Lung (tissue), 17 donors: ENCODE measurements at places on chromosomes 13 and 19. TPM values are rescaled to one million over a fixed set of nuclear protein-coding genes. Genes with fewer than 3 reads are reported as not detected.
A peak's percentile ranks its signal among the peaks of the same experiment; 100 is the strongest.

- peak; percentile 79 for DNase-seq
Measured at GRCh38 chr13:60448907-60449510, 52.0 kb downstream of the TDRD3 start.

DNA sequence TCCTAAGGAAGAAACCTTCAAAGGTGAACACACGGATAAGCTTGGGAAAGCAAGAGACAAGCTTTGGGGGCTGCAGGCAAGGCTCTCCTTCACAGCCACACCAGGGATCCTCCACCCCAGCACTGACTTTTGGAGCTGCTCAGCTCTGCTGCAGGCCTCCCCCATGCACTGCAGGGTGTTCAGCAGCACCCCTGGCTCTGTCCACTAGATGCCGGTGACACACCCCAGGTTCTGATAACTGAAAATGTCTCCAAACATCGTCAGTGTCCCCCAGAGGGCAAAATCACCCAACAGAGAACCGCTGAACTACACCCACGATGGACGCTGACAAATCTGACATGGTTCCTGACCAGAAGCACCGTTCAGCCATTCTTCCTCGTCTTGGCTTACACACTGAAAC is 90.5 kb downstream of the STK24 start:
- H3K4me3 ChIP-seq: no peak overlapping the region
- no peaks in the 10 kb centered on the region for H3K27me3 ChIP-seq
- DNase-seq: no peak
- H3K27ac ChIP-seq: no peak overlapping the region

- no peak for DNase-seq
- H3K4me3 ChIP-seq: no peak overlapping the region
- H3K27ac ChIP-seq: no peak overlapping the region
- no peaks in the 10 kb centered on the region for H3K4me1 ChIP-seq
- no peaks in the 10 kb centered on the region for H3K27me3 ChIP-seq
Measured at GRCh38 chr19:51398096-51398704, 7.8 kb upstream of the C19orf84 start.

The ZNF677 gene
- 44.7 TPM for total RNA-seq

GRCh38 chr19:20661150-20661819 is at the start of gene ZNF626:
Gene ZNF626, minus strand, starts transcription at chr19:20661571. Its CDS starts 125 bp downstream, at chr19:20661446.
- peaks cover 17% of the 10 kb centered on the region for H3K36me3 ChIP-seq
- peaks cover 8% of the 10 kb centered on the region for H3K4me1 ChIP-seq

DNA sequence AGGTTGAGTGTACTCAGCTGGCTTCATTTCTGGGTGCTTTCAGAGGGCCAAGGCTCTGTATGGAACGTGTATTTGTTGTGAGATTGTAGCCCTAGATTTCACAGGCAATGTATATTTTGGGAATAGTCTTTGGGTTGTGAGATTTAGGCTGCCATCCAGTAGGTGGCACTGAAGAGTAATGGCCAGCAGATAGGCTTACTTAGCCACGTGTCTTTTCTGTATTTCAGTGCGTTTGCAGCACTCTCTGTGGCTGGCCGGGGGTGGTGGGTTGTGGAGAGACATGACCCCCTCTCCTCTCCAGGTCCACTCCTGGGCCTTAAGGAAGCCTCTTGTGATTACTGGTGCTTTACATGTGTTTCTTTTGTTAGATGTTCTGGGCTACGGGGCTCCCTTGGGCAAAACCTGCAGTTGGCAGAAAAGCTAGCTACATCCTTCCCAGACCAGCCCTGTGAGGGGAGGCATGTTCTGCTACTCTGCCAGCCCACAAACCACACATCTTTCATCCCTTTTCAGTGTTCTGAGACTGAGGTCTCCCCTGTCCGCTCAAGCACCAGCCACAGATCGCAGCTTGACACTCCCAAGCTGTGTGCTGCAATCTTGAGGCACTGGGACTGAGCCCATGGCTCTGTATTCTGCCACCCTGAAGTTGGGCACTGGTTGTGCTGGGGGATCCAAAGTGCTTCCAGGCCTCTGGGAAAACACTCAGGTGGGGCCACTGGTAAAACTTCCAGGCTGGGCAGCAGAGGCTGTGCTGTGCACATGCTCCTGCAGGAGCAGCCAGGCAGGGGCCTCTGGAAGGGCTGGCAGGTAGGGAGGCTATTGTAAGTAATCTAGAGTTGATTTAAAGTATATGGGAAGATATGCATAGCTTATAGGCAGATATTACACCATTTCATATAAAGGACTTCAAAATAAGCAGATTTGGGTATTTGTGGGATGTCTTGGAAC is 1096.8 kb upstream of the PCDH20 start:
- no peak for DNase-seq
- H3K27ac ChIP-seq: no peak overlapping the region
- no peaks in the 10 kb centered on the region for H3K4me1 ChIP-seq
- H3K4me3 ChIP-seq: no peak overlapping the region

DNA sequence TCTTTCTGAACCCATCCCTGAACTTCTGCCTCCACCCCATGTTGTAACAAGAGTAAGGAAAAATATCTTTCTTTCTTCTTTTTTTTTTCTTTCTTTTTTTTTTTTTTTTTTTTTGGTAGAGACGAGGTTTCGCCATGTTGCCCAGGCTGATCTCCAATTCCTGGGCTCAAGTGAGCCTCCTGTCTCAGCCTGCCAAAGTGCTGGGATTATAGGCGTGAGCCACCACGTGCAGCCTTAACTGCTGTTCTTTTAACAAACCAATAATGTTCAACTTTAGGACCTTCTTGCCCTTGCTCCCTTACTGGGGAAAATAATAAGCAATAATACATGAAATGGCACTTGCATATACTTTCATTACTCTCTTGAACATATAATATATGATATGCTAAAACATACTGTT is 19.6 kb downstream of the GPR183 start:
- H3K27me3 ChIP-seq: no peaks in the 10 kb centered on the region
- H3K27ac ChIP-seq: no peak overlapping the region
- H3K36me3 ChIP-seq: peaks cover 1% of the 10 kb centered on the region
- H3K4me3 ChIP-seq: no peak overlapping the region

- H3K36me3 ChIP-seq: no peaks in the 10 kb centered on the region
- no peak for DNase-seq
- H3K27ac ChIP-seq: no peak overlapping the region
- H3K4me3 ChIP-seq: no peak overlapping the region
- no peaks in the 10 kb centered on the region for H3K27me3 ChIP-seq
Measured at GRCh38 chr19:57047743-57048142, 72.0 kb upstream of the USP29 start.

The CEACAM21 gene
- total RNA-seq: 12.2 TPM

DNA sequence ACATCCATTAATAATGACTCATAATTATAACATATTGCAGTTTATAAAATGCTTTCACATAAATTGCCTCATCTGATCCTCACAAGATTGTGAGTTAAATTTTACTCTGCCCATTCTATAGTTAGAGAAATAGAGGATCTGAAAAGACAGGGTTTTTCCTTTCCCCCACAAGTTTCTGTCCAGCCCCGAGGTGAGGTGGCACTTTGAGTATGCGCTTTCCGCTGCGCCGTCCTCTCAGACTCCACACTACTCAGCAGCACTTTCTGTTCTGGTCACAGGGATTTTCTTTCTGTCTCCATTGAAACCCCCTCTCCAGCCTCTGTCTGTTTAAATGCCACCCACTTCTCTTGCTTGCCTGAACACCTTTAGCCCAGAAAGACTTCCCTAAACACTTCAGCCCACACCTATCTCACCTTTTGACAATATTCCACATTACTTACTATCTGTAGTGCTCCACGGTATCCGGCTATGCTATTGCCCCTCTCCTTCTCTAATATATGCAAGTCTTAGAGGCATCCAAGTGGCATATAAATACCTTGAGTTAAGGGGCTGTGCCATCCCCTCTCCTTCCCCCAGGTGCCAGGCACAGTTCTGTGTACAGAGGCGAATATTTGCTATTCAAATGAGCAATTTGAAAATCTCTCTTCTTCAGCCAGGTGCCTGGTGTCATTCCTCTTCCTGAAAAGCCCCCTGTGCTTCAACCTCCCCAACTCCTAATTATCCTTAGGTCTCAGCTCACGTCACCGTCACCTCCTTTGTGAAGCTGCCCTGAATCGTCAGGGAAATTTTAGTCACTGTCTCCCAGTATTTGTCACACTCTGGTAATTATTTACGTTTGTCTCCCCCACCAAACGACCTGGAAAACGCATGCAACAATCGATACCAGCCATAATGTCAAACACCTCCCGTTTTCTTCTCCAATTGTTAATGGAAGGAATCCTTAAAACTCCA is 268.7 kb downstream of the NHLRC3 start:
- no peak overlapping the region for H3K4me3 ChIP-seq
- H3K27ac ChIP-seq: no peak overlapping the region
- no peaks in the 10 kb centered on the region for H3K36me3 ChIP-seq
- H3K4me1 ChIP-seq: no peaks in the 10 kb centered on the region

The PVR gene
- total RNA-seq: 46.4 TPM

- no peaks in the 10 kb centered on the region for H3K27me3 ChIP-seq
- no peak overlapping the region for H3K4me3 ChIP-seq
- no peak overlapping the region for H3K27ac ChIP-seq
- H3K36me3 ChIP-seq: no peaks in the 10 kb centered on the region
Measured at GRCh38 chr19:2797280-2797679, 12.0 kb downstream of the THOP1 start.

DNA sequence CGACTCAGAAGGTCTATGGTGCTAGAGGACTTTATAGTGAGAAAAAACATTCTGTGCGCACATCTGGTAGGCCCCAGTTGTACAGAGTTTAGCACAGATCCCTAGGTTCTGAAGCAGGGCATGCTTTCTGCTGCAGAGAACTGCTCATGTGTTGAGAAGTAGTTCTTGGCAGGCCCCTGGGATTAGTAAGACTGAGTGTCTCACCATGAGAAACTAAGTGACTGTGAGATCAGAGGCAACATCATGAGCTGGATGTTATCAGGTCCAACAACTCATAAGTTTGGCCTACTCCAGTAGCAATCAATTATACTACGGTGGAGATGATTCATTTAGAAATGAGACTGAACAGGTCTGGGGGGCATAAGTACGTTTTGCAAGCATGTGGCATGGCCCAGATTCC is 507.4 kb upstream of the KLF12 start:
- H3K4me1 ChIP-seq: no peaks in the 10 kb centered on the region

The PSG2 gene
- not detected for total RNA-seq

DNA sequence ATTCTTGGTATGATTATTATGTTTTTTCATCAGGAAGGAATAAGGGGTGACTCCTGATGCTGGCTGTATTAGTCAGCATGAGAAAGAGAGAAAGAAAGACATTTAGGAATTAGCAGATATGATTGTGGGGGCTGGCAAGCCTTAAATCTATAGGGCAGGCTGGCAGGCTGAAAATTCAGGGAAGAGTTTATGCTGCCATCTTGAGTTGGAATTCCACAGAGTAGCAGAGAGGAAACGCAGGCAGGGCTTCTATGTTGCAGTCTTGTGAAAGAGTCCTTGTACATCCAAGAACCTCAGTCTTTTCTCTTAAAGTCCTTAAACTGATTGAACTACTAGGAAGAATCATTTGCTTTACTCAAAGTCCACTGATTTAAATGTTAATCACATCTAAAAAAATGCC is 262.7 kb upstream of the SLC10A2 start:
- no peak overlapping the region for H3K4me3 ChIP-seq
- no peak overlapping the region for H3K27ac ChIP-seq

DNA sequence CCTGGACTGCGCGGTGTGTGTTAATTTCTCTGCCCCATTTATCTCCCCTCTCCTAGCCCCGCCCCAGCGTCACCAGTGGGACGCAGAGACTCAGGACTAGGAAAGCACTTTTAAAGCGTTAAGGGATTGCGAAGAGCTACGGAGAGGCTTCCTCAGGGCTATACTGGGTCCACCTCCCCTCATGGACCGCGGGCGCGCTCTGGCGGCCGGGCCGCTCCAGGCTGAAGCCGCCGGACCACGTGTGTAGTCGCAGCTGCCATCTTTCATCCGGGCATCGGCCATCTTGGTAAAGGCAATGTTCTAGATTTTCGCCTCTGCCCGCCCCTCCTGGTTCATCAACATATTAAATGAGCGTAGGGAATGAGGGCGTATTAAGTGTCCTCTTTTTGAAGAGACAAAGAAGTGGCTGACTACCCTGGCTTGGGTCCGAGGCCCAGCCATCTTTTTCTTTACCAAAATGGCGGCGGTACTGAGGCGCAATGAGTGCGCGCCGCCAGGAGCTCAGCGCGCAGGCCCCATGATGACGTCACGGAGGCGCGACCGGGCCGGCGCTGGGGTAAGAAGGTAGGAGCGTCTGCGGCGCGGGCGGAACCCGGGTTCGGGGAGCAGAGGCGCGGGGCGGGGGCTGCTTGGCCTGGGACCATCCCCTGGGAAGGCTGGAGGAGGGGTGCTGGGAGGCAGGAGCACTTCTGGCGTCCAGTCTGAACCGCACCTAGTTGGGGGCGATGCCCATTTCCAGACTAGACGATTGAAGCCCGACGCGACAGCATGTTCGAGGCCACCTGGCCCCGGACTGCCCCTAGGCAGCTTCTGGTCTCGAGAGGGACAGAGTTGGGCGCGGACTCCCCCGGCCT is at the start of gene CCDC124:
CCDC124 (plus strand) TSS at position 531 of the 854 bp plus-strand sequence. CDS start 3,406 bp downstream, outside the sequence.
- H3K36me3 ChIP-seq: no peaks in the 10 kb centered on the region
- peak; percentile 95 for DNase-seq
- H3K27ac ChIP-seq: peak within 1 kb of the TSS; percentile 86
- peak within 1 kb of the TSS; percentile 71 for H3K4me3 ChIP-seq
- peaks cover 13% of the 10 kb centered on the region for H3K4me1 ChIP-seq
- H3K27me3 ChIP-seq: no peaks in the 10 kb centered on the region

- no peaks in the 10 kb centered on the region for H3K27me3 ChIP-seq
- no peak for DNase-seq
- H3K36me3 ChIP-seq: no peaks in the 10 kb centered on the region
- H3K4me1 ChIP-seq: peaks cover 15% of the 10 kb centered on the region
- no peak overlapping the region for H3K4me3 ChIP-seq
Measured at GRCh38 chr13:75770592-75771011, 134.5 kb downstream of the LMO7 start.

The KLK1 gene
- 0.92 TPM for total RNA-seq

- no peaks in the 10 kb centered on the region for H3K4me1 ChIP-seq
- H3K27ac ChIP-seq: no peak overlapping the region
- H3K4me3 ChIP-seq: no peak overlapping the region
- no peak for DNase-seq
Measured at GRCh38 chr19:35977446-35978222, 17.4 kb upstream of the SDHAF1 start.

- H3K27me3 ChIP-seq: no peaks in the 10 kb centered on the region
- peaks cover 7% of the 10 kb centered on the region for H3K36me3 ChIP-seq
- peaks cover 10% of the 10 kb centered on the region for H3K4me1 ChIP-seq
- no peak overlapping the region for H3K4me3 ChIP-seq
Measured at GRCh38 chr19:7992575-7992974, 12.9 kb downstream of the ELAVL1 start.
